Spinal cord (tissue), 10 donors: ENCODE measurements at places on chromosomes 11 and 22. TPM values are rescaled to one million over a fixed set of nuclear protein-coding genes. Genes with fewer than 3 reads are reported as not detected.

DNA sequence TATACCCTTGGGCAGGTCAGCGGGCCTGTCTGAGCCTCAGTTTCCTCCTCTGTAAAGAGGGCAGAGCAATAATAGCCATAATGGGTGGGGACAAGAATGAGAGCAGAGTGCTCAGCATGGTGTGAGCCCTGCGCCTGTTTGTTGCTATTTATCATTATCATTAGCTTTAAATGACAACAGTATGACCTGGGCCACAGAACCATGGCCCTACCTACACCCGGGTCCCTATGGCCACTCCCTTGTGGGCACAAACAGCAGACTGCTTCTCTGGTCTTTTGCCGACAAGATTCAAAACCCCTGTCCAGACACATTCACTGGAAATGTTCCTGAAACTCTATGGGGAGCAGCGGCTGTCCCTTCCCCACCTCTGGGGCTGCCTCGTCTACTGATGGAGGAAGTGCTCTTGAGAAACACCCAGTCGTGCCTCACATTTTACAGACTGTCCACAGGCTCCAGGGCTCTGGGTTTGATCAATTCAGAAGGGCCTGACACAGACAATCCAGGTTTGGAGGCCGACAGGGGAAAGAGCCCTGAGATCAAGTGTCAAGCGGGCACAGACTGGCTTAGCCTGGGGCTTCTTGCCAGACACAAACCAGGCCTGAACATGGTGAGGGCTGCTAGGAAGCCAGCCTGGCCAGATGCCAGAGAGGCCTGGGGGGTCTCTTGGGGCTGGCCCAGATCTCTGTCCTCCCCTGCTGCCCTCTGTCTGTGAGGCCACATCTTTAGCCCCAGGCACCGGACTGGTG, 112.5 kb upstream of the CD82 start:
- no peak for DNase-seq

MRGPRE gene
- total RNA-seq: 6.6 TPM

DNA sequence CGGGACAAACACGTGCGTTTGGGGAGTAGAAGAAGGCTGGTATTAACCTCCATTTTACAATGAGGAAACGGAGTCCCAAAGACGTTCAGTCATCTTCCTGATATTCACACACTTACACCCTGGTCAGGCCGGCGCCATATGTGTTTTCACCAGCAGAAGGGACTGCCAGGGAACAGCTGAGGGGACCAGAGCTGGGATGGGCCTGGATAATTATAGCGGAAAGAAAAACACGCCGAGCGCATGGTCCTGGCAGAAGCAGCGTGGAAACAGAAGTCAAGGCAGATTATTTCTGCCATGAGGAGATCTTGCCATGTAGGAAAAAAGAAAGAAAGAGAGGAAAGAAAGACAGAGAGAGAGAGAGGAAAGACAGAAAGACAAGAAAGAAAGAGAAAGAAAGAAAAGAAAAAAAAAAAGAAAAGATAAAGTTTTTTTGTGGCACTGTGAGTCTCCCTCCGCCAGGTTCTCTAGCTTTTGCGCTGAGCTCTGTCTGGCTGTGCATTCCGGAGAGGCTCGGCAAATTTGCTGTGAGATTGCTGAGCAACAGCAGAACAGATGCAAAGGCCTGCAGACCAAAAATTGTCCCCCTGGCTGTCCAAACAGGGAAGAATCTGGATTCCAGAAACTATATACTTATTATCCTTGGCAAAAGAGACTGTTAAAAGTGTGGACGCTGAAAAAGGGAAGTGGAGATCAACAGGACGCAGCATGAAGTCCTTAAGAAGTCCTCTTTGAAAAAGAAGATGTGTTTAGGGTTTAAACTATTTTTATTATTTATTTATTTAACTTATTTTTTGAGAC, 1.3 kb upstream of the UCP2 start:
- no peak for DNase-seq

GRCh38 chr11:41284354-41284753, 175.1 kb downstream of the LRRC4C start:
- DNase-seq: no peak

GRCh38 chr11:34468209-34468841, 29.6 kb downstream of the CAT start:
- DNase-seq: no peak

- no peak for DNase-seq
Measured at GRCh38 chr11:71266114-71266833, 13.9 kb upstream of the SHANK2 start.

- peak; percentile 96 for DNase-seq
Measured at GRCh38 chr11:45285930-45286632, at the start of gene SYT13. Gene SYT13, minus strand, starts transcription at chr11:45286341. Its CDS starts 134 bp downstream, at chr11:45286207.

DNA sequence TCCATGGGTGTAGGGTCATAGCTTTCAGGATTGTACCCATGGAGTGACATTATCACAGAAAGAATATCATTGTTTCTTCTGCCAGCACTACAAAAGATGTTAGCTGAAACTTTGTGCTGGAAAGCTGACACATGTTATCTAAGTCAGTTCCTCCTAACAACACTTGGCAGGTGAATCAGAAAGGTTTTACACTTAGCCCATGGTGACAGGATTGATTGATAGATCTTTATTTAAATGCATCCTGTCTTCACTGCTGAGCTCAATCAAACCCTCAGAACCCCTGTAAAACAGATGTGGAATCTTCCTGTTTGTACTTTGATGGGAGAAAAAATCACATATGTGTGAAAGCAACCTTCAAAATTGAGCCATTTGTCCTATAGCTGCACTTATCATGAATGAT, 811.5 kb upstream of the ANO3 start:
- DNase-seq: no peak

- DNase-seq: no peak
Measured at GRCh38 chr11:83310718-83311117, 24.6 kb upstream of the CCDC90B start.
